Trophoblast cell (in vitro differentiated cells and primary cell): ENCODE measurements at places on chromosomes 11 and 22.

GRCh38 chr22:29798318-29798717, 31.1 kb downstream of the UQCR10 start:
- no peak for DNase-seq

GRCh38 chr11:115525531-115526006, 21.4 kb upstream of the CADM1 start:
- DNase-seq = no peak

- DNase-seq = peak; percentile 50
These were observed 16.4 kb upstream of the UPK3A start for GRCh38 chr22:45268167-45268957.

- DNase-seq = peak; percentile 52
These were observed at the start of gene EFEMP2 for GRCh38 chr11:65872586-65873317. Gene EFEMP2, minus strand, starts transcription at chr11:65872800. Its CDS starts 446 bp downstream, at chr11:65872354.
